ENCODE measurements at places on chromosomes 6 and 20.

- ATAC-seq = no peak
Measured at GRCh38 chr6:159257846-159258245, 88.6 kb downstream of the FNDC1 start.

DNA sequence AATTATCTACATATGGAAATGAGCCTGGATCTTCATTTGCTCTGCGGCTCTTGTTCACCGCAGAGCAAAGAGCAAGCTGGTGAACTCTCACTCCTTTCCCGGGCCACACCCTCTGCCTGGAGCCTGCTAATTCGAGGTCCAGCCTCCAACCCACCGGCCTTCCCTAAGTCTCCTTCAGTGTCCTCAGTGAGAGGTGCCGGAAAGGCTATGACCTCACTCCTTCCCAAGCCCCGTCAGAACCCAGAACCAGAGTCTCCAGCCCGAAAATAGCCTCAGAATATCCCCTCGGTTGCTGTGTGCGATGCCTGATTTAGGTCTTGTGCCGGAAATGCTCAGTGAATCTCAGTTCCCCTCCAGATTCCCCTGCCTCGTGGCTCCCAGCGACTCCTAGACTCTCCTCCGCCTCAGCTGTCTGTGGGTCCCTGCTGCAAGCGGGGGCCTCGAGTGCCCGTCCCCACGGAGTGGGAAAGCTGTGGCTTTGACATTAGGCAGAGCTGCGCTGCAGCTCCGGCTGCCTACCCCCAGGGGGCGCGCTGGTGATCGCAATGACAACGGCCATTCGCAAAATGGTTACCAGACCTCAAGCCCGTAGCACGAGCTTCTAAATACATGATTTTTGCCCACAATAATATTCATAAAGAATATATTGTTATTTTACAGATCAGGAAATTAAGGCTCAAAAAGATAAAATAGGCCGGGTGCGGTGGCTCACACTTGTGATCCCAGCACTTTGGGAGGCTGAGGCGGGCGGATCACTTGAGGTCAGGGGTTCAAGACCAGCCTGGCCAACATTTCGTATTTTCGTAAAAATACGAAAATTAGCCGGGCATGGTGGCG, 4.1 kb upstream of the BNIP5 start:
- ATAC-seq = peak; percentile 69

DNA sequence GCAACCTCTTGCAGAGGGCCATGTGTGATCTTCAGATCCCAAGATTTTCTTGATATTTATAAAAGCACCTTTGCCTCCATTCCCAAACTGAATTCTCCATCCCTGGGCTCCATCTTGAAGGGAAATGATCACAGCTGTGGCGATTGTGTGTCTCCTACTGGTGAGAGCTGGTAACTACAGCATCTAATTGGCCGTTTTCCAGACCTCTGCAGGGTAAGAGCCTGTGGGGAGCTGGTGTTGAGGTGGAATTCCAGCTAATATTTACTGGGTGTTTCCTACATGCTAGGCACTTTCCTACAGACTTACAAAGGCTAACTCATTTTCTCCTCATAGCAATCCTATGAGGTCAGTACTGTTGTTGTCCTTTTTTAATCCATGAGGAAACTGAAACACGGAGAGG, 59.2 kb upstream of the FNDC1 start:
- no peak for ATAC-seq

- ATAC-seq = peak; percentile 93
Measured at GRCh38 chr20:57212534-57213276, 53.7 kb downstream of the BMP7 start.

DNA sequence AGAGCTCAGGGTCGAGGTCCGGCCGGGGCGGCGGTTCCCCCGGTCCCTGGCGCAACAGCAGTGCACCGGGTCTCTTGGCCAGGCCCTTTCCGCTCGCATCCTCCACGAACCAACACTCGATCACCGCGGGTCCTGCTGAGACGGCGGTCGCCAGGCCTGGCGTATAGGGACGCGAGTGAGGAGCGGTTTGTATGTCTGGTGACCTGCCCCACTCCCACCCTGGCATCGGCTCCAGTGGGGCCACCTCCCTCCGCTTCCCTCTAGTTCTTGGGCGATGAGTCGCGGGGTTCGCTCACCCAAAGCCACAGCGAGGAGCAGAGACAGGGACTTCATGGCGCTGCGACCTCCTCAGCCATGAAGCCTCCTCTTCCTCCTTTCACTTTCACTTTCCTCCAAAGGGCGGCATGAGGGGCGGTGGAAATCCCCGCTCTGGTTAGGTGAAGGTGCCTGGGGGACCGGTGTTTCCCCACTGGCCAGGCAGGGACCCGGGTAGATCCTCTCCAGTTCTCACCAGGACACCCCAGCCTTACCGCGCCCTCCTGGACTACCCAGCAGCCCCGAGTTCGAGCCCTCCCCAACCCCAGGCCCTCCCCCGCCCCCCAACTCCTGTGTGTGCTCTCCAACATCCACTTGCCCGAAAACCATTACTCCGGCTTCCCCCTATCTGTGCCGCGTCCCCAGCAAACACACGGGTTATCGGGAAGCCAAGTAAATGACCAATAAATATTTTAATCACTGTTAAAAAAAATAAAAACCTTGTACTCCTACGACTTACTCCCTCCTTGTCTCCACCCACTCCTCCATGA, at the start of gene TAPBP:
Gene TAPBP, minus strand, starts transcription at position 370 of the 806 bp plus-strand sequence. Its CDS starts 37 bp downstream, at position 333.
- ATAC-seq = peak; percentile 5

GRCh38 chr6:137851669-137852068, 15.4 kb upstream of the TNFAIP3 start:
- peak; percentile 96 for ATAC-seq

All from esophagus mucosa (tissue), 1 donor.